ENCODE measurements at places on chromosomes 7 and 10. TPM values are rescaled to one million over a fixed set of nuclear protein-coding genes. Genes with fewer than 3 reads are reported as not detected.

DNA sequence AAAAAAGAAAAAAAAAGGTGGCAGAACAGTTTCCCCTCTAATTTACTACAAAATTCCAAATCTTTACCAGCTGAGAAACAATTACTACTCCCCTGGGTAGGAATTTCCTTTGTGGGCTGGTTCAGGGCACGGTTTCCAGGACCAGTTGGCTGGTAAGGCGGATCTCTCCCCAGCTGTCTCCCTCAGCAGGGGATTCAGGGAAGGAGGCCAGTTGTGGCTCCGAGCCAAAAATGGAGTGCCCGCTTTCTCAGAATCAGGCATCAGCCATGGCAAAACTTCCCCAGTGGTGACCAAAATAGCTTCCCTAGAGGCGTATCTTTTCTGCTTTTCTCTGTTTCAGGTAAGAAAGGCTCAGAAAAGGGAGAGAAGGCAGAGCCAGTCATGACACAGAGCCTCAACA is 91.2 kb downstream of the ZNF22 start:
- DNase-seq = no peak

AOC1 gene
- 2.8 TPM for total RNA-seq

DNA sequence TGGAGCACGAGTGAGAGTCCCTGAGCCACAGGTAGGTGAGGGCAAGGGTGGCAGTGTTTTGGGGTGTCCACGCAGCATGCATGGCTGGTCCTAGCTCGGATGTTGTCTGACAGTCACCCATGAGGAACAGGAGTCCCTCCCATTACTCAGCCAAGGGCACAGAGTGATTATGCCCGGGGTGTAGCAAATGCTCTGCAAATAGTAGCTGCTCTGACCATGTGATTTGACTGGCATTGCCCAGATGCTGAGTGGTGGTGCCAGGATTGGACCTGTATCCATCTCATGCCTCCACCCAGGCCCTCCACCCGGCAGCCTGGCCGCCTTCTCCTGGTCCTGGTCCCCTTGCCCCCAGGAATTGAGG is 150.8 kb downstream of the GRK5 start:
- no peak for DNase-seq

GRCh38 chr10:60820093-60820754 is 41.9 kb downstream of the CDK1 start:
- DNase-seq = no peak

GPR26 gene
- total RNA-seq = not detected

DNA sequence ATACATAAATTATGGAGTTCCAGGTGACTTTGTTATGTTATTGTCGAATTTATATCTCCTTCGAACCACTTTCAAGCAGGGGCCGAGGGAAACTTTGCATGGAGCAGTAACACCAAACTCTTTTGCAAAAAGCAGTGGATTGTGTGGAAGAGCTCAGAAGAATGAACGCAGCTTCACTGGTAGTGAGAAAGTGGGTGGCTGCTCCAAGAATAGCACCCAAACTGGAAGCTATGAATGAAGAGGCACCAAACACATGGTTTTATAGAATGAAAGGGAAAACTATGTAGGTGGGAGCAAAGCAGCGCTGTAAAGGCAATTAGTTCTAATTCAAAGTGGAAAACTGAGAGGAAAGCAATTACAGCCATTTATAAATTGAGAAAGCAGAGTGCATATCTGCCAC is 67.2 kb downstream of the CTTNBP2 start:
- DNase-seq = no peak

DNA sequence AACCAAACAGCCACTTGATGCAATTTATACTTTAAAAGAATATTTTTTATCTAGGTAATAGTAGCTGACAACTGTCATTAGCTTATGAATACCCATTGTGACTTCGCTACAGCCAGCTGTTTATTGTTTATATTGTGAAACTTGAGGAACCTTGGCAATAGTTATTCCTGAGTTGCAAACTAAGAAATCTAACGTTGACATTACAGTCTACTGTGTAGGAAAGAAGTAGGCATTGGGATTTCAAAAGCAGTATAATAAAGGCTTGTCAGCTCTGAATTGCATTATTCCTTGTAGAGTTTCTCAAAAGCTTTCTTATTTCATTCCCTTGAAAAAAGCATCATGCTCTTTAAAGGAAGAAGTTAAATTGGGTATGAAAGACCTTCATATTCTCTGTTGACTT is 42.7 kb upstream of the OIT3 start:
- DNase-seq = no peak

DNA sequence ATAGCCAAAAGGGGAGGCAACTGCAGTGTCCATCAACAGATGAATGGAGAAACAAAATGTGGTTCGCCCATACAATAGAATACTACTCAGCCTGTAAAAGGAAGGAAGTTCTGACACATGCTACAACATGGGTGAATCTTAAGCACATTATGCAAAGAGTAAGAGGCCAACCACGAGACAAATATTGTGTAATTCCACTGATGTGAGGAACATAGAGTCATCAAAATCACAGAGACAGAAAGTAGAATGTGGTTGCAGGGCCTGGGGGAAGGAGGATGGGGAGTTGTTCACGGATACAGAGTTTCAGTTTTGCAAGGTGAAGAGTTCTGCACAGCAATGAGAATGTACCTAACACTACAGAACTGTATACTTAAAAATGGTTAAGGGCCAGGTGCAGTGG is 13.7 kb upstream of the C10orf71 start:
- DNase-seq = no peak

DNA sequence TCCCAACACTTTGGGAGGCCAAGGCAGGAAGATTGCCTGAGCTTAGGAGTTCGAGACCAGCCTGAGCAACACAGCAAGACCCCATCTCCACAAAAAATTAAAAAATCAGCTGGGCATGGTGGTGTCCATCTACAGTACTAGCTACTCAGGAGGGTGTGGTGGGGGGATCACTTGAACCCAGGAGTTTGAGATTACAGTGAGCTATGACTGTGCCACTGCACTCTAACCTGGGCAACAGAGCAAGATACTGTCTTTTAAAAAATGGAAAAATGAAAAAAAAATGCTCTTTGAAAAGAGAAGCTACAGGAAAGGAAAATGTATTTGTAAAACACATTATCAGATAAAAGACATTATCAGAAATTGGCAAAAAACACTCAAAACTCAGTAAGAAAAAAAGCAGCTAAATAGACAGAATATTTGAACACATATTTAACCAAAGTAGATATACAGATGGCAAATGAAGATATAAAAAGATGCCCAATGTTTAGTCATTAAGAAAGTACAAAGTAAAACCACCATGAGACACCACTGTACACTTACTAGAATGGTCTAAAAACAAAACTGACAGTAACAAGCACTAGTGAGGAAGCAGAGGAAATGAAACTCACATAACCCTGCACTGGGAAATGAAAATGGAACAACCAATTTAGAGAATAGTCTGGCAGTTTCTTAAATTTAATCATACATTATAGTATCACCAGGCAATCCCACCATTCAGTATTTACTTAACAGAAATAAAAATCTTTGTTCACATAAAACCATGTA is 40.5 kb downstream of the NRBF2 start:
- no peak for DNase-seq

DNA sequence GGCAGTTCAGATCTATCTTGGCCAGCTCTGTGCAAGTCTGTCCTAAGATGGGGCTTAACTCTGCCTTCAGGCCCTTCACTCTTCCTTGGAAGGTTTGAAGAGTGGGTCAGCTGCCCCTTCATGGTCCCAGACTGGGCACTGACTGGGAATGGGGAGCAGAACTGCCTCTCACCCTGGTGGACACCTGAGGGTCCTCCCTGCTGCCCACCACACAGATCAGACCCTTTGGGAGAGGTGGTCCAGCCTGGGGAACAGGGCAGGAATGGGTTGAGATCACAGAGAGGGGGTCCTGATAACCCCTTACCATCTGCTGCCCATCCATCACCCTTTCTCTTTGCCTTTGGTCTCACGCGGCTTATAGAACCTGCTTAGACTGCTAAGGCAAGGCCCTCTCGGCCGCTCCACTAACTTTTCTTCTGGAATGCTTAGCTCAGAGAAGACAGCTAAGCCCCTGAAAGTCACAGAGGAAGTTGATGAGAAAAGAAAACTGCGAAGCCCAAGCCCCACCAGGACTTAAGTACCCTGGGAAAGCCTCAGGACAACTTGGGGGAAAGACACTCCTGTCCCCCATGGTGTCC is 402 bp upstream of the CDHR1 start:
- no peak for DNase-seq

- DNase-seq = no peak
These were observed 903 bp upstream of the NT5C2 start for GRCh38 chr10:103193820-103194529.

DNA sequence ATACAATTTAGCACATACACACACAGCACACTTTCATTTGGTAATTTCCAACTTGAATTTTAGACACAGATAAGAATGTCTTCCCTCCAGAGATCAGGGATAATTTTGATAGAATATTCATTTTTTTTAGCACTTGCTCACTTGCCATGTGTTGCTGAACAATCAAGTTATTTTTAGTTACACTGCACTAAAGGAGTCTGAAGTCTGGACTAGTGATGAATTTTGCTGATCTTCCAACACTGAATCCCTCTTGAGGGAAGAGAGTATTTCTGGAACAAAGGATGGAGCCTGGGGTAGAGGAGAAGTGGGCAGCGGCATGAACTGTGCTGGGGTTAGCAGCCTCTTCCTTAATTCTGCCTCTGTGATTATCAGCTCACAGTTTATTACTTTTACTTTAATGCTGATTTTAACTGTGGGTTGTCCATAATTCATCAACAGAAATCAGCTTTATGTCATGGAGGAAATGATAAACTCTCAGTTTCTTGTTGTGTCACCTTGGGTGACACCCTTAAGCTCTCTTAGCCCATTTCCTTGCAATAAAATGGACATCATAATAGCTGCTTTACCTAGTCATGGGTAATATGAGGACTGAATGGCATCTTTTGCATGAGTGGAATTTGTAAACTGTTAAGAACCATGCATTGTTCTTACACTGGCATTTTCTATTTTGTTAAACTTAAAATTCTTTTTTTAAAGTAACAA is 32.1 kb downstream of the SGPL1 start:
- no peak for DNase-seq

DNA sequence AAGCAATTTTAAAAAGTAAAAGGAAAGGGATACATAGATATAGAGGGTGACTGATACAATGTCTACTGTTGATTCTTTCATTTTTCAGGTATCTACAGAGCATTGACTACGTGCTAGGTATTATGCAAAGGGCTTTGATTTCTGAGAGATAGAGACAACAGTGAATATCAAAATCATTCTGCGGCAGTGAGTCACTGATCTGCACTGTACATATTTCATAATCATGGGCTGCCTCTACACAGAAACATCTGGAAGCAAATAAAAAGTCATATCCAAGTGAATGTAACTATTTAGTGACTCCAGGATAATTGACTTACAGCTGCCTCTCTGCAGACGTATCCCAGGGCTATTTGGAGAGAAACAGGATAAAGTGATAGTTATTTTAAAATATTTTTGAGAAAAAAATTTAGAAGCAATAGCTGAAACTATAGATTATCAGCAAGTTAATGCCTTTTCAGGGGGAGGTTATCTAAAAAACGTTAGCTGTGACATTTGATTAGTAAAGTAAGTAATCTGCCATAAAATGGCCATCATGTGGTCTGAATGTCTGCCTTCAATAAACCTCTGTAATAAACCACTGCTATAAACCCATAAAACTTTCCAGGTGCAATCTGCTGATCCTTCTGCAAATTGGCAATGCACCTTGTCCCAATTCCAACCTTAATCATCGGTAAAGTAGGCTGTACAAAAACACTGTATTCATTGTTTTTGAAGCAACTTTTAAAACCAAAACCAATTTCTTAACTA is 43.7 kb downstream of the CPXM2 start:
- no peak for DNase-seq

PAPOLB gene
- total RNA-seq = not detected

DNA sequence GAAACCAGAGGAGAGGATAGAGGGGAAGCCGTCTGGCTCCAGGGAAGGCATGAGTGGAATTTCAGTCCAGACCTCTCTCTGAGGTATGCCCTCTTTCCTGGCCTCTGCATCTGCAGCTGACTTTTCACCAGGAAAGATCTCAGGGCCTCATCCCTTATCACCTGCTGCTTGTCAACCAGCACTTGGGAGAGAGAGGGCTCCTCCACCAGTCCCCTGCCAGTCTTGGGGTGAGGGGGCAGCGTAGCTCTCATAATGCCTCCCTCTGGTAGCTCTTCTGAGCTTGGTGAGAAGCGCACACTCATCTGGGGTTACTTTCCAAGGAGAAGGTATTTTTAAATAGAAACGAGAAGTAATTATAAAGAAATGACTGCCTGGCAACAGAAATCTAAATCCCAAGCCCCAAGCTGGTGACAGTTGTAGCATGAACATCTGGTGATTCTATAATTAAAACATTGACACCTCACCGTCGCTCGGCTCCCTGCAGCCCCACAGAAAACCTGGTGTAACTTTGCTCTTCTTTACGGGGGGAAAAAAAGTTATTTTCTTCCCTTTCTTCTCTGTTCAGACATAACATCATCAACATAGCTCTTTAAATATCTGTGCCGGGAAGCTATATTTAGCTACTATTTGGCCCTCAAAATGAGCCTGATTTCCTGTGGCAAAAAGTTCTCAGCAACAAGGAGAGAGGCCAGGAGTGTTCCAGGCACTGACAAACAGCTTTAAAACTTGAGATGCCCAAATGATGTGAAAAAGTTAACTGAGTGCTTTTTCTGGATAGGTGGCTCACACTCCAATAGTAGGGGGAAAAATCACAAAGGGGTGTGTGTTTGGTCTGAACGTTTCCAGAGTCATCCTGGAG is 26.9 kb downstream of the HIP1 start:
- no peak for DNase-seq

LRRC17 gene
- 7.8 TPM for total RNA-seq

GRCh38 chr10:84291384-84291783 is 37.0 kb upstream of the CCSER2 start:
- no peak for DNase-seq

- no peak for DNase-seq
These were observed 22.1 kb upstream of the SYPL1 start for GRCh38 chr7:106134241-106134640.

CRHR2 gene
- total RNA-seq = not detected

PAPSS2 gene
- total RNA-seq = 24.4 TPM

NANOS1 gene
- total RNA-seq = 3.9 TPM

BRAT1 gene
- 53.0 TPM for total RNA-seq

SH2D4B gene
- not detected for total RNA-seq

OR13A1 gene
- not detected for total RNA-seq

PRPS1L1 gene
- not detected for total RNA-seq

DNA sequence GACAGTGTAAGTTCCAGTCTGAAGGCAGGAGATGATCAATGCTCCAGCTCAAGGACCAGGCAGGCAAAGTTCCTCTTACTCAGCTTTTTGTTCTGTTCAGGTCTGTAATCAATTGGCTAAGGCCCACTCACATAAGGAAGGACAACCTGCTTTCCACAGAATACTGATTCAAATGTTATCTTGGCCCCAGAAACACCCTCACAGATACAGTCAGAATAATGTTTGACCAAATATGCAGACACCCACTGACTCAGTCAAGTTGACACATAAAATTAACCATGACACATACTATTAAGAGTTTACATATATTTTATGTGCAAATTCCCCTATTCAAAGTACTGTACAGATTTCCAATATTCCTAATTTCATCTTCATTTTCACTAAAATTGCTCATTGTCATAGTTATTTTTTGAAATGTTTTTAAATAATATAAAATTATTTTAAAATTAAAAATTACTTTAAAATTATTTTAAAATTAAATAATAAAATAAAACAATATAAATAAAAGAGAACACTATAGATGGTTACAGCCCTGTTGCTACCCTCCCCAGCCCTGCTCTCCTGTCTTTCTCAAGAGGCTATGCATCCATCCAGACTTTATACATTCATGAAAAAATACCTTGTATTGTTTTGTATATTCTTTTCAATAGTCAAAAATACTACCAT is 59.4 kb downstream of the RAB11FIP2 start:
- no peak for DNase-seq

NUPR2 gene
- 0.65 TPM for total RNA-seq

- DNase-seq = no peak
These were observed 64.1 kb downstream of the C10orf67 start for GRCh38 chr10:23280419-23281043.

MINDY3 gene
- total RNA-seq = 20.5 TPM
